ENCODE measurements at places on chromosomes 2 and 18.

DNA sequence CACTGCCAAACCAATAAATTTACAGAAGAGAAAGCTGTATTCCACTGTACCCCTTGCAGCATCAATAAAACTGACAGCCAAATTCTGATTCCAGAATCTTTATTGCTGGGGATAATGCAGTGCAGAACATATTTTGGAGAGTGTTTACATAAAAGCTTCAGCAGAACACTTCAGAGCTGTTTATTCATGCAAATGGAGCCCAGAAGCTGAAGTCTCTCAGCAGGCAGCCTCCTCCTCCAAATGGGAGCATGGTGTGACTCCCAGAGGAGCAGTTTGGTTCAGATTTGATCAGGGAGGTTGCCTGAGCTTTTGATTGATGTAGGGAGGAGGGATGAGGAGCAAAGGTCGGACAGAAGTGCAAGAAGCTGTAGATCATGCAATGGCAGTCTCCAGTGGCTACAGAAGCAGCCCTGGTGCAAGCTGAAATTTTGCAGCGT is 22.4 kb downstream of the LHCGR start:
- DNase-seq: no peak

DNA sequence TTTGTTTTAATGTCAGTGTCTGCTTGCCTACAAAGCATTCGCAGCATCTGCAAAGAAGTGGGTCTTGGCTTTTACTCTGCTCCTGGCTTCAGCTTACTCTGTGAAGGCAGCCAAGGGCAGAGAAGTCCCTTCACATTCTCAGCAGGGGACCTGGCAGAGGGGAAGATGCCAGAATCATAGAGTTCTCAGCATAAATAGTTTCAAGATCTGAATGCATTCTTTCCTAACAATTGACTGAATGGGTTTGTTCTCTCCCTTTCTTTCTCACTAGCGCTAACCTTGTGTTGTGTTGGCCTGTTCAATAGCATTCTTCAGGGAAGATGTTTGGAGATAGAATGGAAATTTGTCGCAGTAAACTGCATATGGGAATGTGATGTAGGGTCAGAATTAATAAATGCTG is 106.9 kb downstream of the FARSB start:
- no peak for DNase-seq

GRCh38 chr2:167790781-167791450 is 456.5 kb downstream of the STK39 start:
- DNase-seq: no peak

GRCh38 chr2:19739256-19739655 is 162.5 kb downstream of the TTC32 start:
- DNase-seq: no peak

DNA sequence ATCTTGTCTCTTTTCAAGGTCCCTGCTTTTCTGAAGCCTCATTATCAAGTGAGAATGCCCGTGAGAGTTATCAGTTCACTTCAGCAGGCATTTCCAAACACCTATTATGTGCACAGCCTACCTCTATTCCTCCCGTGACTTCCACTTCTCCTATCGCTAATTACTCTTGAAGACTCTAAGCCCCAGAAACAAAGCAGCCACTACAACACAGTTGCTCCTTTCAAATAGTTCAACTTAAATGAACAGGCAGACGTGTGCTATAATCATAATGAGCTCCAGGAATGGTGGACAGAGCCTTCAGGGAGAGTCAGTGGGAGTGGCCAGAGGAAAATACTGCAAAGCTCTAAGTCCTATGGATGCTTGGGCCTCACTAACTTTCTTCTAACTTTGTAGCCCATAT is 159.0 kb downstream of the RDH14 start:
- no peak for DNase-seq

DNA sequence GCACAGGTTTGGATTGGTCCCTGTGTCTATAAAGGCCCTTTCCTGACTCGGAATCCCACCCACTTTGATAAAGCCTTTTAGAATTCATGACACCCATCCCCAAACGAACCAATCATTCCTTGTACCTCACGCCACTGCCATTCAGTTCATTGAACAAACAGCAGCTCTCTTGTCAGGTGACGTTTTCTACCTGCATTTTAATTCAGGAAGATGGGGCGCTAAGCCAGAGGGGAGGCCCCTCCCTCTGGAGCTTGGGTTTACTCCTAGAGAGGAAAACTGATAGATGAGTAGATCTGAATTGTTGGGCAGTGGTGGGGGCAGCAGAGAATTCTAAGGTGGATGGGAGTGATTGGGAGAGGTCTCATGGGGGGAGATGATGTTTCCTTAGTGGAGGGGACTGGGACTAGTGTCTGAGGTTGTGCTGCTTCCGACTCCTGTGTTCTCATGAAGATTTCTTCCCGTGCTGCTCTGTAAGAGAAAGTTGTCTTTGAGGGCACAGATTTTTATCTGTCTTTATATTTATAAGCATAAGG is 9.6 kb downstream of the RRM2 start:
- no peak for DNase-seq

- DNase-seq: no peak
Measured at GRCh38 chr2:239460780-239461179, 60.0 kb upstream of the HDAC4 start.

Data from hematopoietic multipotent progenitor cell treated with erythropoietin and hydrocortisone succinate and interleukin-3 and kit ligand, for 4 days (in vitro differentiated cells).